ENCODE measurements at places on chromosomes 3 and 15.

DNA sequence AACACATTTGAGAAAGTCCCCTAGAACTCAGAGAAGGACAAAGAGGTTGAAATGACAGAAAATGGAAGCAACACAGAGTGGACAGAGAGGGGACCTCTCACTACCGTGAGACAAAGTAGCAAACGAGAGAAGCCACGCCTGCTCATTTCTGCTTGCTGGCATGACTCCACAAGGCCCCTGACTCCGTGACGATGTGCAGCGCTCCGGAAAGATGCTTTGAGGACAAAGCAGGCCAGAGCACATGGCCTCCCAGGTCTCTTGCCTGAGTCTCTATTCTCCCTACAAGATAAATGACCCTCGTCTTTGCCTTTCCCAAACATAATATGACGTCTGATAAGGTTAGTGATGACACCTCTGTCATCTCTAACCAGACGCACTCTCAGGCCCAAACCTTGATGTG is 63.8 kb upstream of the CTSH start:
- DNase-seq, result no peak

GRCh38 chr3:21898316-21898715 is 147.3 kb upstream of the ZNF385D start:
- no peak for DNase-seq

- DNase-seq, result no peak
Measured at GRCh38 chr3:158493931-158494330, 77.1 kb upstream of the MLF1 start.

DNA sequence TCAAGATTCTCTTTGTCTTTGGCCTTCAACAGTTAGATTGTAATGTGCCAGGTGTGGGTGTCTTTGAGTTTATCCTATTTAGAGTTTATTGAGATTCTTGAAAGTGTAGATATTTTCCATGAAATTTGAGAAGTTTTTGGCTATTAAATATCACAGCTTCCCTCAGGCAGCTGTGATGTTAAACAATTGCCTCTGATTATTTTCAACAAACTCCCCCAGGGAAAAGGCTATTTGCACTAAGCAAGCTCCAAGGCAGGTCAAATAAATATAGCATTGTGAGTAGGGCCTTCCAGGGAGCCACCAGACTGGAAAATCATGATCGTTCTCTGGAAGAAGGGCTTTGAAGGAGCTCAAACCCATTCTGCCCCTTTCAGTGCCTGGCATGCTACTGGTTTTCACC is 107.0 kb downstream of the EEFSEC start:
- no peak for DNase-seq

DNA sequence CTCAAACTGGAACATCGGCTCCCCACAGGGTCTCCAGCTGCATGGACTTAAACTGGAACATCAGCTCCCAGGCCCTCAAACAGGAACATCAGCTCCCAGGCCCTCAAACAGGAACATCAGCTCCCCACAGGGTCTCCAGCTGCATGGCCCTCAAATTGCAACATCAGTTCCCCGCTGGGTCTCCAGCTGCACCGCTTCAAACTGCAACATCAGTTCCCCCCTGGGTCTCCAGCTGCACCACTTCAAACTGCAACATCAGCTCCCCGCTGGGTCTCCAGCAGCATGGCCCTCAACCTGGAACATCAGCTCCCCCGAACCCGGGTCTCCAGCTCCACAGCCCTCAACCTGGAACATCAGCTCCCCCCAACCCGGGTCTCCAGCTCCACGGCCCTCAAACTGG is 82.0 kb downstream of the TFRC start:
- DNase-seq, result no peak

All from fibroblast of skin of back (primary cell).